DND-41 (cell line): ENCODE measurements at places on chromosomes 13 and 19.

DNA sequence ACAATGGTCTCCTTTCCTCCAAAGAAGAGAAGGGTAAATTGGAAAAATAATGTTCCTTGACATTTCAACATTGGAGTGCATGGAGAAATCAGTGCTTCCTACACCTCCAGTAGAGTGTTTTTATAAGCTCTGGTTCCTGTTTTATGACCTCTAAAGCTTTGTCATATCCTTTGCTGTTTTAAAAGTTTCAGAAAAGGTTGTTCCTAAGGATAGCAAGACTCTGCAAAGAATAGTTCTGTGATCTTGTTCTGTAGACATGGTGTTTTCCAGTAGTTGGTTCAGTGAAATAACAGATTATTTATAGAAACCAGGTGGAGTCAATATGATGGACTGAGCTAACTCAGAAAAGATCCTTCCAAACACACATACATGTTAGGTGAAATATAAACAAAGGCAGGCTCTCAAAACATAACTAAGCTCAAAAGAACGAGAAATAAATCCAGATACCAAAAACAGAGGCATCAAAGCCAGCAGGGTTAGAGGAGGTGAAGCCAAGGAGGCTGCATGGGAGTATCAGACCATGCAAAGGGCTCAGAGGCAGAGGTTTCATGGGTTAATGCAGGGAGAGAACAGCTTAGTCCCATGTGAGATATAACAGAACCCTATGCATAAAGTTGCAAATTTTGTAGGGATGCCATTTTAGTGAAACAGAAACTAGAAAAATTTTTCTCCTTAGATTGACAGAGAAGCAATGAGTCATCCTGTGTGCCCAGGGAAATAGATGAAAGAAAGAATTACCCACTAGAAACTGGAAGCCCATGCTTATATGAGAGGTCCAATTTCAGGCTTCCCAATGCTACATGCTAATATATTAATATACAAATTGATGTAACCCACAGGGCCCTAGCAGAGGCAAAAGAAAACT, 44.3 kb downstream of the SHISA2 start:
- no peak overlapping the region for H3K4me3 ChIP-seq
- no peak for DNase-seq
- no peaks in the 10 kb centered on the region for H3K27me3 ChIP-seq
- no peaks in the 10 kb centered on the region for H3K36me3 ChIP-seq
- H3K4me1 ChIP-seq = peaks cover 11% of the 10 kb centered on the region

DNA sequence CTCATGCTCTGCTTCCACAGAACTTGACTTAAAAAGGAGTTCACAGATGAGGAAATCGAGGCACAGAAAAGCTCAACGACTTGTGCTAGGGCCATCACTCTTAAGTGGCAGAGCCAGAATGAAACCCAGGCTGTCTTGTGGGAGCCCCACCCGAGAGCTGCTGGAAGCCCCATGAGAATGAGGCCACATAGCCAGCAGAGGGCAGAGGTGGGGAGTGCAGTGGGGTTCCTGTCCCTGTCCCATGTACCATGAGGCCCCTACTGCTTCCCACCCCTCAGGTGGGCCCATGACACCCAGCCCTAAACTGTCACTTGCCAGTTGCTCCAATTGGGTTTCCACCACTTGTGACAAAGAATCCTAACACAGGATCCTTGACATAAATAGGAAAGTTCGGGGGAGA, 175.9 kb downstream of the IRS2 start:
- no peak overlapping the region for H3K27ac ChIP-seq
- H3K4me3 ChIP-seq = no peak overlapping the region
- peaks cover 13% of the 10 kb centered on the region; the same call in 1 of the 2 replicates for H3K36me3 ChIP-seq

GRCh38 chr13:35930665-35931631, 200.2 kb downstream of the DCLK1 start:
- DNase-seq = no peak
- H3K27ac ChIP-seq = no peak overlapping the region
- no peaks in the 10 kb centered on the region for H3K27me3 ChIP-seq
- no peaks in the 10 kb centered on the region for H3K4me1 ChIP-seq
- no peak overlapping the region for H3K4me3 ChIP-seq

GRCh38 chr13:51416107-51416506, 36.7 kb downstream of the INTS6 start:
- peaks cover 41% of the 10 kb centered on the region for H3K36me3 ChIP-seq
- no peak for DNase-seq
- H3K27ac ChIP-seq = no peak overlapping the region
- no peaks in the 10 kb centered on the region for H3K27me3 ChIP-seq
- no peak overlapping the region for H3K4me3 ChIP-seq

- no peak overlapping the region for H3K4me3 ChIP-seq
- H3K36me3 ChIP-seq = no peaks in the 10 kb centered on the region
- no peak overlapping the region for H3K27ac ChIP-seq
- no peaks in the 10 kb centered on the region for H3K27me3 ChIP-seq
- H3K4me1 ChIP-seq = no peaks in the 10 kb centered on the region
These were observed 76.1 kb upstream of the POMP start for GRCh38 chr13:28582892-28583240.

GRCh38 chr19:14248578-14249011, 42.6 kb upstream of the ADGRL1 start:
- no peaks in the 10 kb centered on the region for H3K27me3 ChIP-seq
- no peak overlapping the region for H3K4me3 ChIP-seq
- H3K27ac ChIP-seq = no peak overlapping the region
- no peaks in the 10 kb centered on the region for H3K4me1 ChIP-seq

DNA sequence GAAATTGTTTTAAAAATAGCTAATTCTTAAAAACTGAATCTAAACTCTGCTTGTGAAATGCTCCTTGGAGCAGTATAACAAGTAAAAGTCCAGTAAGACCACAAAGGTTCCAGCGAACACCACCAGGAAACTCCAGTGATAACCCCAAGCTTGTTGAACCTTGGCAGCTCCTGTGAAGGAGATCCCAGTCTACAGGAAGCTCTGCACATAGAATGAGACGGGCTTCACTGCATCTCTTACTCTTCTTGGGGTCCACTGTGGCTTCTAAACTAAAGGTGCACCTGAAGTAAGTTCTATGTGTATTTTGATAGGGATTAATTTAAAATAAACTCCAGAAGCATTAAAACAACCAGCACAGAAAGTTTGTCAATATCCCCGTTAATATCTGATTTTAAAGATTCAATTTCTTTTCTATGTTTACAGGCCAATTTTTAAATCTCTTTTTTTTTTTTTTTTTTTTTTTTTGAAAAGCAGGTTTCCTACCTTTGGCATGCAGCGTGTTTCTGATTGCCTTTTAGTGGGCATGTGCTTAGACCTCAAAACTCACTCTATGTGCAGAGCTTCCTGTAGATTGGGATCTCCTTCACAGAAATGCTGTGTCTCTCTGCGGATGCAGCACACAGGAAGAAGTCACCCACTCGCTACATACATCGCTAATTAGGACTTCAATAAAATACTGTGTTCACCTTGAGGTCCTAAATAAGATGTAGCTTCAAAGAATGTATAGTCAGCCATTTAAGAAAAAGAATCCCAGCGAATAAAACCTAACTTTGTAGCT, 508.5 kb downstream of the KLF12 start:
- H3K36me3 ChIP-seq = no peaks in the 10 kb centered on the region
- H3K27me3 ChIP-seq = no peaks in the 10 kb centered on the region
- no peak overlapping the region for H3K4me3 ChIP-seq
- peaks cover 39% of the 10 kb centered on the region for H3K4me1 ChIP-seq
- peak; percentile 63 for DNase-seq

- H3K4me3 ChIP-seq = no peak overlapping the region
- H3K4me1 ChIP-seq = peaks cover 5% of the 10 kb centered on the region
- H3K27ac ChIP-seq = no peak overlapping the region
- H3K36me3 ChIP-seq = no peaks in the 10 kb centered on the region
- no peaks in the 10 kb centered on the region for H3K27me3 ChIP-seq
These were observed 17.6 kb downstream of the NOVA2 start for GRCh38 chr19:45955905-45956608.

- peak within 1 kb of the TSS; percentile 19; the same call in 1 of the 2 replicates for H3K4me3 ChIP-seq
- H3K27ac ChIP-seq = peak within 1 kb of the TSS; percentile 65
- H3K4me1 ChIP-seq = peaks cover 18% of the 10 kb centered on the region
- H3K27me3 ChIP-seq = no peaks in the 10 kb centered on the region
- no peak for DNase-seq
These were observed at the start of gene HSD17B14 for GRCh38 chr19:48836089-48837017. Gene HSD17B14 (minus strand): TSS chr19:48836491. CDS start chr19:48836411, 80 bp downstream.

DNA sequence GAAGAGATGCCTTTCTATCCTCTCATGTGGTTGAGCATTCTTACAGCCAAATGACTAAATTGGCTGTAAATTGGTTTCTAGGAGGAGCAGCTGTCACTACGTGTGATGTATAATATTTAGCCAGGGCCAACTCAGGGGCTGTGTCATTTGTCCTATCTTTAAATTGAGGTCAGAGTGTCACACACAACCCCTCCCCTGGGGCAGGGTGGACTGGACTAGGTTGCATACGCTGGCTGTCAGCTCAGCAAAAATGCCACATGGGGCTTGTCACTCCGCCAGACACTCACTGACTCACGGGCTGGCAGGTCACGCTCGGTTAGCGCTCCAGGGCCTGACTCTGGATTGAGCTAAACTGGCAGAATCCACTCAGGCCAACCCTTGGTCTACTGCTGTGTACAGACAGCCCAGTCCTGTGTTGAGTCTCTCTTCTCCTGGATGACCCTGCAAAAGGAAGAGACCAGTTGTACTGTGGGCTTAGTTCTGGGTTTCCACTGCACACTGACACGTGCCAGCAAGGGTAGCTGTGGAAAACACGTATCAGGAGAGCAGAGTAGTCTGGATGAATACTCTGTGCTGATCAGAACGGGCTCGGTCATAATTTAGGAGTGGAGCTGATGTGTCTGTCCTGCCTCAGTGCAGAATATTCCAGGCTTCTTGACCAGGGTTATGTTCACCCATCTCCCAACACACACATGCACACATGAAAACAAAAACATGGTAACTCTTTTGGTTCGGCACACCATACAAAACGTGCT, 29.1 kb downstream of the SHISA2 start:
- no peaks in the 10 kb centered on the region for H3K27me3 ChIP-seq
- no peak overlapping the region for H3K4me3 ChIP-seq
- H3K36me3 ChIP-seq = no peaks in the 10 kb centered on the region
- DNase-seq = no peak

- no peaks in the 10 kb centered on the region for H3K4me1 ChIP-seq
- H3K4me3 ChIP-seq = no peak overlapping the region
- no peaks in the 10 kb centered on the region for H3K36me3 ChIP-seq
- H3K27ac ChIP-seq = no peak overlapping the region
These were observed 247.0 kb downstream of the GPC6 start for GRCh38 chr13:93473441-93474270.

GRCh38 chr13:105365021-105365550, 1170.4 kb downstream of the EFNB2 start:
- H3K27ac ChIP-seq = peak overlapping the region; percentile 81
- H3K27me3 ChIP-seq = no peaks in the 10 kb centered on the region
- DNase-seq = no peak
- no peaks in the 10 kb centered on the region for H3K36me3 ChIP-seq

- no peak overlapping the region for H3K4me3 ChIP-seq
- peaks cover 35% of the 10 kb centered on the region for H3K4me1 ChIP-seq
- DNase-seq = no peak
- H3K27me3 ChIP-seq = no peaks in the 10 kb centered on the region
- H3K27ac ChIP-seq = no peak overlapping the region
- peaks cover 27% of the 10 kb centered on the region for H3K36me3 ChIP-seq
These were observed 3.0 kb downstream of the ZNF490 start for GRCh38 chr19:12607631-12608030.

DNA sequence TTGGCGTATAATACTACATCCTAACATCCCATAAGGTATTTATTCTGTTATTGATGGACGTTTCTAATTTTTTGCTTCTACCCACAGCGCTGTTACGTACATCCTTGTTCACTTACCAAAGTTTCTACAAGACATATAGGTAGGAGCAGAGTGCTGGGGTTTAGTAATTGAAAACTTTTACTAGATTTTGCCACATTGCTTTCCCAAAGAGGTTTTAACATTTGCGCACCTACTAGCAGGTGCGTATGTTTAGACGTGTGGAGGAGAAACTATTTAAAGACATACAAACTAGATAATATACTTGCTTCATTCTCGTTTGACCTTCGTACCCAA, 559 bp upstream of the RPL21 start:
- H3K27me3 ChIP-seq = no peaks in the 10 kb centered on the region
- peak overlapping the region; percentile 90 for H3K4me3 ChIP-seq
- peak overlapping the region; percentile 100 for H3K27ac ChIP-seq
- H3K36me3 ChIP-seq = peaks cover 44% of the 10 kb centered on the region
- DNase-seq = no peak
